ENCODE measurements at places on chromosomes 3 and 15.

GRCh38 chr15:29785642-29786041, 36.6 kb downstream of the TJP1 start:
- no peak for DNase-seq

GRCh38 chr3:43180694-43181093, 74.8 kb upstream of the POMGNT2 start:
- DNase-seq: no peak

GRCh38 chr3:119974656-119975055, 119.6 kb downstream of the GSK3B start:
- DNase-seq: no peak

GRCh38 chr3:101179637-101180036, 140.7 kb downstream of the IMPG2 start:
- DNase-seq: no peak

Measured in stimulated activated CD4-positive, alpha-beta T cell treated with anti-CD3 and anti-CD28 coated beads, Interleukin-15, amount 100 ng/mL, for 1 hour (primary cell).